ENCODE measurements at places on chromosomes 7 and 10.

DNA sequence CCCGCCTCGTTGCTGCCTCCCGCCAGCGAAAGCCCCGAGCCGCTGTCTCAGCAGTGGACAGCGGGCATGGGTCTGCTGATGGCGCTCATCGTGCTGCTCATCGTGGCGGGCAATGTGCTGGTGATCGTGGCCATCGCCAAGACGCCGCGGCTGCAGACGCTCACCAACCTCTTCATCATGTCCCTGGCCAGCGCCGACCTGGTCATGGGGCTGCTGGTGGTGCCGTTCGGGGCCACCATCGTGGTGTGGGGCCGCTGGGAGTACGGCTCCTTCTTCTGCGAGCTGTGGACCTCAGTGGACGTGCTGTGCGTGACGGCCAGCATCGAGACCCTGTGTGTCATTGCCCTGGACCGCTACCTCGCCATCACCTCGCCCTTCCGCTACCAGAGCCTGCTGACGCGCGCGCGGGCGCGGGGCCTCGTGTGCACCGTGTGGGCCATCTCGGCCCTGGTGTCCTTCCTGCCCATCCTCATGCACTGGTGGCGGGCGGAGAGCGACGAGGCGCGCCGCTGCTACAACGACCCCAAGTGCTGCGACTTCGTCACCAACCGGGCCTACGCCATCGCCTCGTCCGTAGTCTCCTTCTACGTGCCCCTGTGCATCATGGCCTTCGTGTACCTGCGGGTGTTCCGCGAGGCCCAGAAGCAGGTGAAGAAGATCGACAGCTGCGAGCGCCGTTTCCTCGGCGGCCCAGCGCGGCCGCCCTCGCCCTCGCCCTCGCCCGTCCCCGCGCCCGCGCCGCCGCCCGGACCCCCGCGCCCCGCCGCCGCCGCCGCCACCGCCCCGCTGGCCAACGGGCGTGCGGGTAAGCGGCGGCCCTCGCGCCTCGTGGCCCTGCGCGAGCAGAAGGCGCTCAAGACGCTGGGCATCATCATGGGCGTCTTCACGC lies 825 bp downstream of the ADRB1 start:
- peak; percentile 35 for DNase-seq

GRCh38 chr7:116139807-116140206 lies 70.5 kb upstream of the TES start:
- DNase-seq = no peak

GRCh38 chr10:61337741-61338140 lies 115.4 kb downstream of the TMEM26 start:
- no peak for DNase-seq

DNA sequence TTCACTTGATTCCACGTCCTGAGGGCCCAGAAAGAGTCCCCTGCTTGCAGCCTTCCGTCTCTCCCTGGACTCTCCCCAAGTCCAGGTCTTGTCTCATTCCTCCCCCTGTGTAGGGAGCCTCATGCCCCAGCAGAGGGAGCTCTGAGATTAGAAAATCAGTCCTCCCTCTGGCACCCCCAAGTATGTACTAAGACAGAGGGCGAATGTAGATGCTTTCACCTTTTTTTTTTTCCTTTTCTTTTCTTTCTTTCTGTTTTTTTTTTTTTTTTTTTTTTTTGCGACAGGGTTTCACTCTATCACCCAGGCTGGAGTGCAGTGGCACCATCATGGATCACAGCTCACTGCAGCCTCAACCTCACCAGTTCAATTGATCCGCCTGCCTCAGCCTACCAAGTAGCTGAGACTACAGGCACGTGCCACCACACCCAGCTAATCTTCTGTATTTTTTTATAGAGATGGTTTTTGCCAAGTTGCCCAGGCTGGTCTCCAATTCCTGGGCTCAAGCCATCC lies 10.3 kb downstream of the SFXN3 start:
- DNase-seq = peak; percentile 74
